Muscle of back (tissue), 13 donors: ENCODE measurements at places on chromosomes 1 and 21. TPM values are rescaled to one million over a fixed set of nuclear protein-coding genes. Genes with fewer than 3 reads are reported as not detected.

THBS3 gene
- polyA plus RNA-seq: 70.2 TPM

HRNR gene
- 0.26 TPM for polyA plus RNA-seq

COL9A2 gene
- 1.6 TPM for polyA plus RNA-seq

CYP4X1 gene
- polyA plus RNA-seq: 3.9 TPM
